ENCODE measurements at places on chromosomes 2 and 18. TPM values are rescaled to one million over a fixed set of nuclear protein-coding genes. Genes with fewer than 3 reads are reported as not detected.

MYO5B gene
- total RNA-seq: not detected

GRCh38 chr18:3513481-3513880 lies 63.5 kb downstream of the TGIF1 start:
- no peak for DNase-seq

EPB41L3 gene
- total RNA-seq: not detected

- no peak for DNase-seq
Observed at GRCh38 chr2:237790353-237790752, 8.2 kb upstream of the RBM44 start.

DNA sequence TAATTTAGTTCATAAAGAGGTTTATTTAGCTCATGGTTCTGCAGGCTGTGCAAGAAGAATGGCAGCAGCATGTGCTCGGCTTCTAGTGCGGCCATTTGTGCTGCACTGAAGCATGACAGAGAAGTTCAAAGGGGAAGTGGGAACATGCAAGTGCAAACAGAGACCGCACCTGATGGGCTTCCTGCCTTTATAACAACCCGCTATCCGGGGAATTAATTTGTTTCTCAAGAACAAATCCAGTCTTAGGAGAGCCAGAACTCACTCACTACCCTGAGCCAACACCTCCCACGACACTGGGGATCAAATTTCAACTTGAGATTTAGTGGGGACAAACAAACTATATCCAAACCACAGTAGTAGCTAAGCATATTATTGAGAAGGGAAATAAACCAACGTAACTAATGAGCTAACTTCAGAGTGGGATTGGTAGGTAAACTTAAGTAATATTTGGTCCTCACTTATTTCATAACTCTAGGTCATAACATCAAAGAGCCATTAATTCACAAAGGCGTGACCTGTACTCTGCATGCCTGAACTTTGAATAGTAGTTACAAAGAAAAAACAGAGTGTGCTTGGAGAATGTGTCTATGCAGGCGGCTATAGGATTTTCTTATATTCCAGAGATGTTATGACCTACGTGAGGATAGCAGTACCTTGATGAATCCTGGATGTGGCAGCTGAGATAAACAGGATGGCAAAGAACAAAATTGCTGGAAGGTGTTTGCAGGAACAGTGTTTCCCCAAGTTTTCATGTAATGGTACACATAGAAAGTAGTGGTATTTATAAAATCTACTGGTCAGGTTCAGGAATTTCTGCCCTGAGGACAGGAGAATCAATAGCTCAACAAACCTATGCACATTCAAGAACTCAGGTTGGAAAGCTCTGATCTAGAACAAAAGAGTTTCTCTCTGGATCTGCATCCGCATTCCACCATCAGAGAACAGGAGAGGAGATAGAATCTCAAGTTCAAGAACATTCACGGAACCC lies 845.9 kb upstream of the ID2 start:
- no peak for DNase-seq

- DNase-seq: no peak
Observed at GRCh38 chr2:20362701-20363435, 12.2 kb upstream of the PUM2 start.

- no peak for DNase-seq
Observed at GRCh38 chr2:54295911-54296310, 39.9 kb upstream of the TSPYL6 start.

GRCh38 chr2:42342061-42342794 lies 18.8 kb downstream of the COX7A2L start:
- DNase-seq: no peak

GRCh38 chr2:20447437-20448245 lies 767 bp downstream of the RHOB start:
- DNase-seq: peak; percentile 75

DNA sequence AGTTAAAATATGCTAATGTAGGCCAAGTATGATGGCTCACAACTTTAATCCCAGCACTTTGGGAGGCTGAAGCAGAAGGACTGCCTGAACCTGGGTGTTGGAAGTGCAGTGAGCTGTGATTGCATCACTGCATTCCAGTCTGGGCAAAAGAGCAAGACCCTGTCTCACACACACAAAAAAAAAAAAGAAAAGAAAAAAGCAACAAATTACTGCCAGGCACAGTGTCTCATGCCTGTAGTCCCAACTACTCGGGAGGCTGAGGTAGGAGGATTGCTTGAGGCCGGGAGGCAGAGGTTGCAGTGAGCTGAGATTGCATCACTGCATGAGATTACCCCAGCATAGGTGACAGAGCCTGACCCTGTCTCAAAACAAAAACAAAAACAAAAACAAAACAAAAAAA lies 110.6 kb downstream of the PRELID3A start:
- no peak for DNase-seq

LYG1 gene
- not detected for total RNA-seq

GRCh38 chr2:150214626-150215025 lies 272.8 kb downstream of the RND3 start:
- DNase-seq: no peak

AKAIN1 gene
- not detected for total RNA-seq

- DNase-seq: no peak
Observed at GRCh38 chr2:133557614-133558013, 10.6 kb downstream of the NCKAP5 start.

ABCG8 gene
- not detected for total RNA-seq

DNA sequence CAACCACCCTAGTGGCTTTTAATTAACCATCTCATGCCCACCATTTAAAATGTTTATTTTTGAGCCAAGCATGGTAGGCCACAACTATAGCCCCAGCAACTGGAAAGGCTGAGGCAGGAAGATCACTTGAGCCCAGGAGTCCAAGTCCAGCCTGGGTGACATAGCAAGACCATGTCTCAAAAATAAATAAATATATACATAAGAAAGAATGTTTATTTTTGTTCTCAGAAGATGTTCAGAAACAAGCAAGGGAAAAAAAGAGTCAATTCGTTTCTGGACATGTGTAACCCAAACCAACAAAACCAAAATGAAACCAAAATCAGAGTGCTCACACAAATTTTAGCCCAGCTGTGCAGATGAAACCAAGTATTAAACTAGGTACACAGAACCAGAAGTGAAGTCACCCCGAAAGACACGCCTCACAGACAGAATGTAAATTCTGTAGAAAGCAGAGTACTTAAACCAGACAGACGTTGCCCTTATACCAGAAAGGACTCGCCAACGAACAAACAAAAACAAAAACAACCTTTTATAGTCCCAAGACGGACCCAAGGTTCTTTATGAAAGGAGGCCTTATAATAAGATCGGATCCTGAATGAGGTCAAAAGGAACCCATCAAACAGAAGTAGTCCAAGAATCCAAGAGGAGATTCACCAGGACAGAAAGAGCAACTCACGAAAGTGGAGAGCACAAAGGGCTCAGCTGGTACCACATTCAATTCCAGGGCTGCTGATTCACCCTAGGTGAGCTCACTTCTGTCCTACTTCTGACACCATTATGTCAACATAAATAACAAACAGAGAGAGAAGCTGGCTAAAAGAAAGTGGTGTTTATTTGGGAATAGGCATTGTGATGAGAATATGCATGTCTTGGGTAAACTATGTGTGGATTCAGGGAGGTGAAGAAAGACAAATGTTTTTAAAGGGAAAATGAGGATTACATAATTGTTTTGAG lies 31.8 kb upstream of the MTCL1 start:
- no peak for DNase-seq

DNA sequence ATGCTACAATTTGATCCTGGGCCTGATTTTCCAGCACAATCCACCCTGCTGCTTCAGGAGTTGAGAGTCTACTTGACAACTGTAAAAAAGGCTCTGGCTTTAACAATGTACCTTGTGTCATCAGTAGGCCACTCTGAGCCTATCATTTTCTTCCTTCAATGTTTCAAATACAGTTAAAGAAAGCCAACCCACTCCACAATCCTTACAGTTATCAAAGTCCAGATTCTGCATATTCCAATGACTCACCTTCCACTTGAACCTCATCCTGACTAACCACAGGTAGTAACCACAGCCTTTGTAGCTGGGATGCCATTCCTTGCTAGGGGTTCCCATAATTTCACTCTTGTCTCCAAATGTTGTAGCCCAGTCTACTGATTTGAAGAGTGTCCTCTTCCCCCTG lies 35.5 kb upstream of the AQP4 start:
- DNase-seq: no peak

DNA sequence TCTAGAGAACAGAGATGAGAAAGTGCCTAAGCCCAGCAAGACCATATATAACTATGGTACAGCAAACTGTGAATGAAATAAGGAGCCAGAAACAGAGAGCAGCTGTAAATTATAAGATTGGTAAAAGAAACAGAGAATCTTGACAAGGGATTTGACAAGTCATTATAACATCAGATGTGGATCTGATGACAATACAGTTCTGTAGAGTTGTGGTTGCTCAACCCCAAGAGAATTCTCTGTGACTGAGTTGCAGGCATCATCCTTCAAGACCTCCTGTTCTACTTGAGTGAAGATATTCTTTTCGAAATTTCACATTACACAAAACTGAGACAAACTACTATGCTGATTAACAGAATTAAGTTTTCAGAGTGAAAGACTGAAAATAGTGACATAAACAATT lies 343.1 kb upstream of the SLC39A10 start:
- DNase-seq: no peak

DNA sequence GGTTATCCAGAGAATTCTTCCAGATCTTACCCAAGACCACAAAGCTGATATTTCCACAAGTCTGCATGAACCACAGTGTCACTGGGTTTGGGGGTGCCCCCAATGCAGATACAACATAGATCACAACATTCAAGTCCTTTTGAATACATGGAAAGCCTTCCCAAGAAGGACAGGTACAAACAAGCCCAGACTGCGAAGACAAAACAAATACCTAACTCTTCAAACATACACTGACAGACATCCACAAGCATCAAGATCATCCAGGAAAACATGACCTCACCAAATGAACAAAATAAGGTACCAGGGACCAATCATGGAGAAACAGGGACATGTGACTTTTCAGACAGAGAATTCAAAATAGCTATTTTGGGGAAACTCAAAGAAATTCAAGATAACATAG lies 93.1 kb downstream of the MDH1 start:
- no peak for DNase-seq

LYPD6B gene
- 21.3 TPM for total RNA-seq

DNA sequence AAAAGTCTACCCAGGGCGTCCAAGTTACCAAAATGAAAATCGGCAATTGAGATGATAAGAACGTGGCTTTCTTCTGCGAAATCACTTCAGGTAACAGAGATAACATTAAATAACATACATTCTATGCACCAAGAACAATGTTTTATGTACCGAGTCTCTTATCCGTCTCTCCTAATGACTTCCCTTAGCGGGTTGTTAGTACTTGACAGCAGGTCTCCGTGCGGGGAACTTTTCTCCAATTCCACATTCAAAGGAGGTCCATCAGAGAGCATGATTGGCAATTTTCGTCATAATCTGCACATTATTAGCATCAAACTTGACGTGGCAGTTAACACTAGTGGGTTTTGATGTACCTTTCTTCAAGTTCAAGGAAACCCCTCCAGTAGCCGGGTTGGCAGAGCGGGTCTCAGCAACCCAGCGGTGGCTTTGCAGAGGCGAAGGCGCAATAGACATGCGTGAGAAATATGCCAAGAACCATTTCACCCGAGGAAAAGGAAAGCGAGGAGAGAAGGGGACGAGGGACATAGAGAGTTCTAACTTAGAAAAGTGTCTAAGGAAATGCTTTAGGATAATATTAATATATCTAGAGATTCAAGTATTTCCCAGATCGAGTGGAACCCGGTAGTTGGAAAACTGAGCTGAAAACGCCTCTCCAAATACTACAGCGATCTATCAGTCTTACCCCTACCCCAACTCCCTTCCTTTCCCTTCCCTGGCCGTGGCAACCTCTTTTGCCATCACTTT lies 5.0 kb downstream of the EVX2 start:
- DNase-seq: no peak

DNA sequence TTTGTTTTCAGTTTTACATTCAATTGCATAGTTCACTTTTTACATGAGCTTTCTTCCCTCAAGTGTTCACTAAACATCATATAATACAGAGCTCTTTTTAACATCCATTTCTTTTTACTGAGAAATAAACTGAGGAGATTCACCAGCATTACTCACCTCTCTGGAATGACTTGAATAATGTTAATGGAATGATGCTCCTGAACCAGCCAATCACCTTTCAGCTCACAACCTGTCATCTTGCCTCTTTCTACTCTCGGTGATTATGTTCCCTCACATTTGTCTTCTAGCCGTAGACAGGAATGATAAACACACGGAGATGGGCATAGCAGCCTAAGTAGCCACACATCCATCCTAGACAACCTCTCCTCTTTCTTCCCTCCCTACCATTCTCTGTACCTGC lies 301.7 kb downstream of the PAX3 start:
- no peak for DNase-seq

- peak; percentile 35 for DNase-seq
Observed at GRCh38 chr18:40473221-40474029, 1481.6 kb upstream of the PIK3C3 start.

- no peak for DNase-seq
Observed at GRCh38 chr2:177728920-177729319, 336.3 kb downstream of the AGPS start.

GRCh38 chr2:182593394-182593975 lies 122.6 kb upstream of the DNAJC10 start:
- DNase-seq: no peak

AGXT gene
- total RNA-seq: not detected

DNA sequence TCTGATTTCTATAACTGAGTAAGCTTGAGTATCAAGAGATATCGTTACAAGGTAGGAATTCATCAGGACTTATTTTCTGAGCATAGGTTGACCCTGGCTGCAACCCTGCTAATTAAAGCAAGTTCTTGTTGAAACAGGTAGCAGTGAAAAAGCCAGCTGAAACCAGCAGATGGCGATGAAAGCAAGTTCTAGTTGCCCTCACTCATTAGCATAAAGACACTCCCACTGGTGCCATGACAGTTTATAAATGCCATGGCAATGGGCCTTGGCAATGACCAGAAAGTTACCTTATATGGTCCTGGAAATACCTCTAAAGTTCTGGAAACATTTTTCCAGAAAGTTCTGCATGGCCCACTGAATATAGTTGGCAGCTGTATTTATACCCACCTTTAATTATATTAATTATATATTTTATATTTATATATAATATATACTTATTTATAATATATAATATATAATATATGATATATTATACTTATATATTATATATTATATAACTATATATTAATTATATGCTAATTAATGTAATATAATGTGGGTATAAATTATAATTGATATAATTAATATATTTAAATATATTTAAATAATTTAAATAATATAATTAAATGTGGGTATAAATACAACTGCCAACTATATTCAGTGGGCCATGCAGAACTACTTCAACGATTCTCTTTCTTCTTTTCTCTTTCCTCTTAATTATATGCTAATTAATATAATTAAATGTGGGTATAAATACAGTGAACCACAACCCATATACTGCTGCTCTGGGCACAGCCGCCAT lies 188.0 kb downstream of the CDH7 start:
- no peak for DNase-seq

DNA sequence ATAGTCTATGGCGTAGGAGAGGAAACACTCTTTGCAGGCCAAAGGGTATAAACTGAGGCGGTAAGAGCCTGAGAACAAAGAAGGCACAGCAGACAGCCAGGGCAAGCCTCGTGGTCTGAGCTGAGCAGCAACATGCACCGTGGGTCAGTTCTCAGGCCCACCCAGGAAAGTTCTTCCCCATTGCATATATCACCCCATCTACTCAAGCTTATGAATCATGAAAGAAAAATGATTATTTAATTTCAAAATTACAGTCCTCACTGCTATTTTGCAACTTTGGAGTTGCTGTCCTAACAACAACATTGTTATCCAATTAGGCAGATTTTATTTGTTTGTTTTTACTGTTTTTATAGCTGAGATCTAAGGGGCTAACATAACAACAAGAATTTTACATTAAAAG lies 54.7 kb upstream of the RIOK3 start:
- DNase-seq: no peak

Measured in G401 (cell line).